Fibroblast of the aortic adventitia (primary cell): ENCODE measurements at places on chromosomes 12 and 14. TPM values are rescaled to one million over a fixed set of nuclear protein-coding genes. Genes with fewer than 3 reads are reported as not detected.

GRCh38 chr12:2959192-2959504, at the start of gene TEAD4:
Gene TEAD4 (plus strand): TSS chr12:2959397.
- peak; percentile 74 for DNase-seq

DNA sequence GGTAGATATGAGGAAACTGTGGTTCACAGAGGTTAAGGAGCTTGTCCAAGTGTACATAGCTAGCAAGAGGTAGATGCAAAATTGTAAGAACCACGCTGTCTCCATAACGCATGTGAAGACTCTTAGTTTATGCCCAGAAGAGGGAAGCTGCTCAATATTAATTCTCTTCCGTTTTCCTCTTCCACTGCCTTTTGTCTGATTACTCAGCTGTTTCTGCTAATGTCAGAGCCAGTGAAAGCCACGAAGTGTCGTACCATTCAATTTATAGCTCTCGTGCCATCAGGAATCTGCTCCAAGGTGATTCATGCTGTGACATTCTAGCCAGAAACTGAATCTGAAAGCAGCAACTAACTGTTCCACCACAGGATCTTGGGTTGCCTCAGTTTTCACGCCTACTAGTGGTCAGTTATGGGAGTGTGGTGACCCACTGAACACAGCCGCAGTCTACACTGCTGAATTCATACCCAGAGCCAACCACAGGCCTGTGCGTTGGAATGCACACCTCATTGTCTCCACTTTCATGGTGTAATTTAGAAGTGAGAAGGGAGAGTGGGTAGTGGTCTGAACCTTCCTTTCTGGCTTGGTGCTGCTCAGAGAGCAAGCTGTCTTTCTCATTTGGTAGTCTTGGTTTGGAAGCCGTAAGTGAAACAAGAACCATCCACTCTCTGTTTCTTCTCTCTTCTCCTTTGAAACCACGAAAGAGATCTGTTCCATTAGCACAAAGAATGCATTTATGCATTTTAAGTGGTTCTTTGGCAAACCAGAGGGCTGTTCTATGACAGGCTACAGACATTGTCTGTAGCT, 74.2 kb upstream of the NAP1L1 start:
- peak; percentile 83 for DNase-seq

GRCh38 chr14:88975043-88975830, 150.8 kb downstream of the TTC8 start:
- DNase-seq: no peak

The AP1G2 gene
- total RNA-seq: 4.0 and 4.3 TPM in 2 replicates

The MAP3K12 gene
- total RNA-seq: 32.1 and 118 TPM in 2 replicates

The GIT2 gene
- 23.6 and 50.8 TPM in 2 replicates for total RNA-seq
